ENCODE measurements at places on chromosomes 7 and 10. TPM values are rescaled to one million over a fixed set of nuclear protein-coding genes. Genes with fewer than 3 reads are reported as not detected.

The UCN3 gene
- 3.4 TPM for total RNA-seq

DNA sequence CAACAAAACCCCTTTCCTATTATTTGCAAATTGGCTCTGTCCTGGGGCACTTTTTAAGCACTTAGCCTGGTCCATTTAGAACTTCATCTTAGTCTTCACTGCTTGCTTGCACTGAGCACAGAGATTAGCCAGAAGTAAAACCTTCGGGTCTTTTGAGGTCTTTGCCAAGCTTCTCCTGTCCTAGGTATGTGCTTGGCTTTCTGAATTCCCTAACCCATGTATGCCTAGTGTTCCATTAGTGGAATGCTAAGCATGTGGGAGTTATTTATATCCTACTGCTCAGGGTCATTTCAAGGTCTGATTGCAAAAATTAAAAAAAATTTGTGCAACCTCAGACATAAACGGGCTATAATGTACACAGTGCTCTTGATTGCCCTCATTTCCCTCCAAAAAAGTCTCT, 18.0 kb downstream of the ZNF37A start:
- DNase-seq, result no peak

DNA sequence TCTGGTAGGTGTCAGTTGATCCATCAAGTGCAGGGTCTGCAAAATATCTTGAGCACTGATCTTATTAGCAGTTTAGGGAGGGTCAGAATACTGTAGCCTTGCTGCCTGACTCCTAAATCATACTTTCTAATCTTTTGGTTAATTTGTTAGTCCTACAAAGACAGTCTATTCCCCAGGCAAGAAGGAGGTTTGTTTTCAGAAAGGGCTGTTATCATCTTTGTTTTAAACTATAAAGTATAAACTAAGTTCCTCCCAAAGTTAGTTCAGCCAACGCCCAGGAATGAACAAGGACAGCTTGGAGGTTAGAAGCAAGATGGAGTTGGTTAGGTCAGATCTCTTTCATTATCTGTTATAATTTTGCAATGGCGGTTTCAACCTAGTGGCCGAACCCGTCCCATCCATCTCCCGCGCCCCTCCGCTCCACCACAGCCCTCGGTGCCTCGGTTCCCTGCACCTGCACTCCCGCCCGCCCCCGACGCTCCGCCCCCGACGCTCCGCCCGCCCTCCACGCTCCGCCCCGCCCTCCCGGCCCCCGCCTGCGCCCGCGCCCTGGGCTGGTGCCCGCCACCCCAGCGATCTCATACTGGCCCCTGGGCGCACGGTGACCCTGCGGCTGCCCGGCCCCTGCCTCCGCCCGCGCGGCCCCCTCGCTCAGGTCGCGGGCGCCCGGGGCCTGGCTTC, at the start of gene ADCK2:
Gene ADCK2 (plus strand): TSS at position 564 of the 681 bp plus-strand sequence. CDS start 386 bp downstream, outside the sequence.
- DNase-seq, result no peak

DNA sequence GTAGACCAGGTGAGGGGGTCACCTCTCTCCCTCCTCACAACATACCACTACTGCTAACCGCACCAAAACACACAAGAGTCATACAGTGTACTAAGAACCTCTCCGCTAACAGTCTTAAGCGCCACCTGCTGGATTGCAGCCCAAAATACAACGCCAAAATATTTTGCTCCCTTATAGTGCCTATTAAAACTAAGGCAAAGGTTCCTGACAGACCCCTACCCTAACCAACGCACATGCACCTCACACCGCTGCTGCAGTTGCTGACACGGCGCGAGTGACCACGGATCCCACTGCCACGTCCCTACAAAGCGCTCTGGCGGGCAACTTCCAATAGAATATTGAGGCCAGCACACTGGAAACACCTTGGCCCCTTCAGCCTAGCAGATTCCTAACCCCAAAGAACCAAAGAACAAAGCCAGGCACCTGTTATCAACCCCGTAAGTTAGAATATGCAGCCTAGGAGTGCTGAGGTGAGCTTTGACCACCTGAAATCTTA, 563.6 kb upstream of the SEMA3D start:
- no peak for DNase-seq

- DNase-seq, result no peak
These were observed 6.4 kb upstream of the RPP30 start for GRCh38 chr10:90865401-90865800.
